Stimulated activated CD8-positive, alpha-beta memory T cell treated with anti-CD3 and anti-CD28 coated beads, Interleukin-4, amount 100 ng/mL, for 1 hour (primary cell): ENCODE measurements at places on chromosomes 3 and 15.

GRCh38 chr3:48428572-48429316 lies 1.1 kb downstream of the PLXNB1 start:
- no peak for DNase-seq

GRCh38 chr15:40118473-40118872 lies 9.8 kb upstream of the BMF start:
- no peak for DNase-seq

DNA sequence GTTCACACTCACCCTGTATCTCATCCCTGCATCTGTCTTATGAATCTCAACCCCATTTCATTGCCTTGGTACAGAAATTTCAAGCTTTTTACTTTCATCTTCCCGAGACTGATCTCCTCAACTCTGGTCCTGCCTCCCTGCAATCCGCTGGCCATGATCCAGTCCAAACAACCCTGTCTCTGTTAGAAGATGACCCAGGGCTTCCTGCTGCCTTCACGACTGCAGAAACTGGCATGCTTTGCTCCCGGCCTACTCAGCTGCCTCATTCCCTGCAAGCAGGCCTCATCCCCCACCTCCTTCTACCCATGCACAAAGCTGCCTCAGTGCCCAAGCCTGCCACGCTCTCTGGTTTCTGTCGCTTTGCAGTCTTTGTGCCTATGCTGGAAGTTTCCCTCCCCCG lies 12.4 kb downstream of the HES1 start:
- no peak for DNase-seq

- peak; percentile 5 for DNase-seq
These were observed 148.1 kb downstream of the NEK11 start for GRCh38 chr3:131174752-131175151.

GRCh38 chr15:70505936-70506912 lies 257.1 kb downstream of the UACA start:
- DNase-seq: no peak

DNA sequence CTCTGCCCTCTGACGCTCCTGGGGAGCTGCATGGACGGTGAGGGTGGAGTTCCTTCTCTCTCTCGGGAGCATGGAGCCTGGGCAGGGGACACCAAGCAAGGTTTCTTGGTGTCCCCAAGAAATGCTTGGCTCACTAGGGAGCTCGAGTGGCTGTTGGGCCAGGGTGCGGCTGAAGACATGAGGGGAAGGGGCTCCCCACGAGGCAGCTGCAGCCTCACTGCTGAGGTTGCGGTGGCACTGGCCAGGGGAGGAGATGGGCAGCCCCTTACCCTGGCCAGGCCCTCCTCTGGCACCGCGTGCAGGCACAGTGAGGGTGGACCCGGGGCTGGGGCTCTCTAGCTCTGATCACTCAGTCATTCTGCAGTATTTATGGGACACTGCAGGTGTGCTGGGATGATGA lies 43.5 kb upstream of the SLC41A3 start:
- no peak for DNase-seq

DNA sequence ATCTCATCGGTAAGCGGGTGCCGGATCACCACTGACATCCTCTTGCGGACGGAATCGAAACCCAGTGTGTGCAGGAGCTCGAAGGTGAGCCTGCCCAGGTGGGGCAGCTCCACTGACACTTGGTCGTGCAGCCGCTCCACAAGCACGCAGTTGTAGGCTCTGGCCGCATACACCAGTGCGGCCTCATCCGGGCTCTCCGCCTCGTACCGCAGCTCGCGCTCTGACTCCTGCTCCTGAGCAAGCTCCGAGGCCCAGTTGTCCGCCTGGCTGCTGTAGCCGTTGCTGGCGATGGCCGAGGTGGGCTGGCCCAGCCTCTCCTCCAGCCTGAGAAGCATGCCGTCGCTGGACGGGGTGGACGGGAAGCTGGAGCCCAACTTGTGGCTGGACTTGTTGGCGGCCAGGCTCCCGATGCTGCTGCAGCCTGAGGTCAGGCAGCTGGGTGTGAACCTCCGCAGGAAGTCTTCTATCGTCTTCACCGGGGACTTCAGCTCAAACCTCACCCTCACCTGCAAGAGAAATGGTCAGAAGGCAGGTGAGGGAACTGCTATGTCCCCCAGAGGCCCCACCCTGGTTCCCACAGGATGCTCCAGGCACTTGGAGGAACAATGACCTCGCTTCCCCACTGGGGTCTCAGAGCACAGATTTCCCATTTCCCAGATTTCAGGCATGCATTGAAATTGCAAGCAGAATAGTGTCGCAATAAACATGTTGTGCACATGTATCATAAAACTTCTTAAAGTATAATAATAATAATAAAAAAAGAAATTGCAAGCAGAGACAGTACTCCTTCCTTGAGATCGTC lies 149.2 kb downstream of the ATP10A start:
- no peak for DNase-seq

- DNase-seq: no peak
These were observed 21.9 kb upstream of the CACNA2D2 start for GRCh38 chr3:50525191-50525910.

GRCh38 chr3:72231439-72232196 lies 446.7 kb upstream of the PROK2 start:
- DNase-seq: no peak

DNA sequence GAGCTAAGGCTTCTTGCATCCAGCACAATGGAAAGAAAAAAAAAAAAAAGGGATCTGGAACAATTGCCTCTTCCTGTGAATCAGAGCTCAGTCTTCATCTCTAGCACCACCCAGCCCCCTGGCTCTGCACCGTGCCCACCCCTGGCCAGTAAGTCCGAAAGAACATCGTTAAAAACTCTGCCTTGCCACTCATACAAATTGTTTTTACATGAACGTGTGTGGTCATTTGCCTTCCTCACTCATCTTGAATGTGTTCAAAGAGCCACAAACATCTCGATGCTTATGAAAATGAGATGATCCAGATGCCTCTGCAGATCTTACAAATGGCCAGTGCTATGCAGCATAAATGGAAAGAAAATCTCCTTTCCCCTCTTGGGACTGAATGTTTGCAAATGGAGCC lies 400.0 kb upstream of the PPP2R3A start:
- no peak for DNase-seq

GRCh38 chr15:85550283-85550682 lies 169.9 kb downstream of the AKAP13 start:
- no peak for DNase-seq

DNA sequence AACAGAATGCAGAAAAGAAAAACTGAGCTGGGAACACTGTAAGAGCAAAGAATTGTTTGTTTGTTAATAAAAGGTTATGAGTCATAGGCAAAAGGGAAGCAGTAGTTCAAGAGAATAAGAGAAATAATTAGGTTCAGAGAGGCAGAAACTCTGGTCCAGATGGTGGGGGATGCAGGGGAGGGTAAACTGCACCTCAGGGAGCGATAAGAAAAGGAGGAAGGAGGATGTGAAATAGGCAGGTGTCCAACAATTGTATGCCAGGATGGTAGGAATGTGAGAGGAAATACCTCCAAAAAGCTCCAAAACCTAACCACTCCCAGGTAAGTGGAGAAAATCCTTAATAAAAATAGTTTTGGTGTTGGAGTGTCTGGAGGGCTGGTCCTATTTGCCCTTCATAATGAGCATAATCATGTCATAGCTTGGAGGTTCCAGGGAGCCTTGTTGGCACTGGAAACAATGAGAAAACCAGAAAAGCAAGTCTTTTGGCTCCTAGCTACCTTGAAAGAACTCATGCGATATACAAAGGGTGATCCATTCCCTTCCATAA lies 405.4 kb upstream of the TBL1XR1 start:
- no peak for DNase-seq

- DNase-seq: no peak
These were observed 600.8 kb upstream of the ZNF385D start for GRCh38 chr3:22351806-22352205.

GRCh38 chr3:60759439-60759838 lies 491.8 kb downstream of the FHIT start:
- DNase-seq: no peak

DNA sequence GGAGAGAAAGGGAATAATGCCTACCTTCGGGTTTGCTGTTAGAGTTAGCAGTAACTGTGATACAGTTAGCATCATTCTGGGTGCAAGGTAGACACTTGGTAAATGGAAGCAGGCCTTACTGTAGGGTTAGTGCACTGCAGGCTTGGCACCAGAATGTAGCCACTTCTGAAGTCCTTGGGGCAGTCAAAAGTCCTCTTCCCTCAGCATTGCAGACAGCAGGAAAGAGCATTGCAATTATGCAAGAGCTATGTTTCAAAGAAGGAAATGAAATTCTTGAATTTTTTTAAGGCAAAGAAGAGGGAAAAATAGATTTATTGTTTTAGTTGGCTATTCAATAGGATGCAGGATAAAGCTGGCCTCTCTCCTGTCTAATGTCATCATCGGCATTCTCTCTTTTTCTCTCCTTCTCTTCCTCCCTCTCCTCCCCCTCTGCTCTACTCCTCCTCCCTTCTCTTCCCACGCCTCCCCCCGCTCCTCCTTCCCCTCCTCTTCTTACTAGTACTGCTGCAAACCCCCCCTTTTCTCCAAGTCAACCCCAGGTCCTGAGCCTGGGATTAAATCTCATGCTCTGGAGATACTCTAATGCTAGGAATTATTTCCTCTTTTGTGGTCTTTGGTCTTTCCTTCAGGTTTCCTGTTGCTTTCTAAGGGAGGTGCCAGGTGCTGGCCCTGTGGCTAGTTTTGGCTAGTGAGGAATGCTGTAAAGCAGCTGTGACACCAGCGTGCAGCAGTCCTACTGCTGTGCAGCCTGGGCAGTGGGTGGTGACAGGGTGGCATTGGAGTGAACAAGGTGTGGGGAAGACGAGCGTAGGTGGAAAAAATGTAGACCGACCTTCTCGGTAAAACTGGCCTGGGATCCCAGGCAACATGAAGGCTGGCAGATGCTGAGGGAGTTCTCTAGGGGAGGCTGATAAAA lies 21.7 kb downstream of the EEFSEC start:
- no peak for DNase-seq

GRCh38 chr3:126135071-126135405 lies 45.3 kb downstream of the ALDH1L1 start:
- no peak for DNase-seq

- DNase-seq: no peak
These were observed 21.1 kb upstream of the SKOR1 start for GRCh38 chr15:67803996-67804843.
